ENCODE measurements at places on chromosomes 1 and 21.

- DNase-seq, result no peak
Measured at GRCh38 chr1:201405484-201405831, 6.3 kb upstream of the LAD1 start.

DNA sequence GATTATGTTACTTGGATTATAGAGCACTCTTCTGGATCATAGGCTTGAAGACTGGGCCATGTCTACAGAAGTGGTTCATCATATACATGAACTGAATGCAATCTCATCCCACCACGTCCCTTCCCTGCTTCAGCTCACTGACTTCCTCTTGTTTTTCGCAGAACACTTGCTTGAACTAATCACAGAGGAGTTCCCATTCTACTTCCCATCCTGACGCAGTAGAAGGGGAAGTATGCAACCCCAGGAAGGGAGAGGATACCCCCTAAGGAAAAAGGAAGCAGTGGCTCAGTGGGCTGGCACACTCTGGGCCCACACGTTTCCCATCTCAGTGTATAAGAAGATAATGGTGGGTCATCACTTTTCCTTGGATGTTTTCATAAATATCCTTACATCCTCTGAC is 36.2 kb downstream of the CASQ2 start:
- no peak for DNase-seq

- no peak for DNase-seq
Measured at GRCh38 chr1:200892546-200892945, 2.2 kb upstream of the INAVA start.

DNA sequence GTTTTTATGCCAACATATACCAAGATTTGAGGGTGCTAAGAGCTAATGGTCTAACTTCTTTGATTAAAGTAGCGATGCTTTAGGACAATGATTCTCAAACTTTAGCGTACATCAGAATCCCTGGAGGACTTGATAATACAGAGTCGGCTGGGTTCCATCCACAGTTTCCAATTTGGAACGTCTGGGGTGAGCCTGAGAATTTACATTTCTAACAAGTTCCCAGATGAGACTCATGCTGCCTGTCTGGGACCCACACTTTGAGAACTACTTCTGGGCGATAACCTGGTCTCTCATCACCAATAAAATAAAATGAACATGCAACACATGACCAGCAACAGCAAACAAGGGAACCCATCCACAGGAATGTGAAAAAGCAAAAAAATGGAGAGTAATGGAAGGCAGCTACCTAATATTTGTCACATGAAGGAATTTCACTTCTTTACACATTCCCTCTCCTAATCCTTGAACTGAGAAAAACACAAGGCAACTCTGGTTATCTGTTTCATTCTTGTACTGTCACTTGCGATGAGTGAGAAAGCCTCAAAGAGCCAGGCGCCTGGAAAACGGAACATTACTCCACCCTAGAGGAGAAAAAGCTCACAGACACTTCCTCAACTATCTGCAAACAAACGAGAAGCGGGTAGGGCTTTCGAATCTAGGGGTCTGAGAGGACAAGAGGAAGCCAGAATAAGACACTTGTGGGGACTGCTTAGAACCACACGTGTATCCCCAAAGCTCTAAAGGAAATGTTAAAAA is 14.0 kb downstream of the HSF2BP start:
- DNase-seq, result no peak

DNA sequence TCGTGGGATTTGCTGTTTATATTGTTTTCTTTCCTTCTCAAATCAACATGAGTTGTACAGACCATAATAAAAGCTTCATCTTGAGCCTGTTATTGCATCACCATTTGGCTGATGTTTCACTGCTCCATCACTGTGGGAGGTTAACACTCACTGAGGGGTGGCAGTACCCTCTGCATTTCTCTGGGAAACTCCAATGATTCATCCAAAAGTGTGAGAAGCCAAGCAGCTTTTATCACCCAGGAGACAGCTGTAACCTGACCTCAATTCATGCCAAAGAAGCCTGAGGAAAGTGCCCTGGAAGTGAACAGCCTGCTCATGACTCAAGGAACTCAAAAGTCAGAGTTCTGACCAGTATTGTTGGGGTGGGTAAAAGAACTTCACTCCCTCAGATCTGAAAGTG is 84.1 kb downstream of the GPR88 start:
- DNase-seq, result no peak

GRCh38 chr1:154568157-154568815 is 708 bp downstream of the CHRNB2 start:
- no peak for DNase-seq

DNA sequence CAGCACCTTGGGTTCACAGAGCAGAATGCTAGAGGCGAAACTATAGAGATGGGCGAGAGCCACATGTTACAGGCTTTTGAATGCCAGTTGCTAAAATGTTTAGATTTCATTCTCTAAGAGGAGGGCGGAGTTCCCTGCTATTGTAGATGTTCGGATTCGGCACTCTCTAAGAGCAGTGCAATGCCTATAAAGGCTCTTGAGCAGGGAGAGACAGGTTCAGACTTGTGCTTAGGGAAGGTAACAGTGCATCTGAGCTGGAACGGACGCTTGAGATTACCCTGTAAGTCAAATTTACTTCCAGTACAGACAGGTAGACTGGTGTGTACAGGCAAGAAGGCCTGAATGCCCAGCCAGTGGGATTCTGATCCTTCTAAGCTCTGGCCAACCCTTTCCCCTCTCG is 15.3 kb downstream of the LURAP1 start:
- DNase-seq, result no peak

- no peak for DNase-seq
Measured at GRCh38 chr1:183871142-183871541, 66.2 kb downstream of the RGL1 start.

DNA sequence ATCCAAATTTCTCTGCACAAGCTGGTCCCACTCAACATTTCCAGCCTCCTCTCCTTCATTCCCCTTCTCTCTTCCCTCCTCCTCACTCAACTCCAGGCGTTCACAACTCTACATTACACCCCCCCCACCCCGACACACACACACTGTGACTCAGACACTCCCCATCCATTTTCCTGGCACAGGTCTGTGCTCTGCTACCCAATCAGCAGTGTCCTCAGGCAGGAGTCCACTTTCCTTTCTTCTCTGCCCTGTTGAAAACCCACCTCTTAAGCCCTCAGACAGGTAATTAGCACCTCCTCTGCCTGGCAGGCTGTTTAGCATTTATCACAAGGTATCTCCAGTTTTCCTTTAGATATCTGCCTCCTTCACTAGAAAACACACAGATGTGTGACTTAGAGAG is 8.8 kb upstream of the LMX1A start:
- DNase-seq, result no peak

DNA sequence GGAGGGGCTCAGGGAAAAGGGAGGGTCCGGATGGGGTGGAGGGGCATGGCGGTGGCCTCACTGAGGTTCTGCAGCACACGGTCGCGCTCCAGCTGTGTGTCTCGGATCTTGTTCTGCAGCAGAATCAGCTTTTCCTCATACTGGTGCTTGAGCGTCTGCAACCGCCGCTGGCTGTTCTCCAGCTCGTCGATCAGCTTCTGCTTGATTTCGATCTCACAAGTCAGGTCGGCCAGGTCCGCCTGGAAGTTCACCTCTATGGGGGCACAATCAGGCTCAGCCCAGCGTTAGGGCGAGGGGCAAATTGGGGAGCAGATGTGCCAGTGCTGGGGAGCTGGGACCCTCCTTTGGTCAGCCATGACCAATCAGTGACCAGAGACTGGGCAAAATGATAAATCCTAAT is 25.2 kb downstream of the KIF21B start:
- no peak for DNase-seq

DNA sequence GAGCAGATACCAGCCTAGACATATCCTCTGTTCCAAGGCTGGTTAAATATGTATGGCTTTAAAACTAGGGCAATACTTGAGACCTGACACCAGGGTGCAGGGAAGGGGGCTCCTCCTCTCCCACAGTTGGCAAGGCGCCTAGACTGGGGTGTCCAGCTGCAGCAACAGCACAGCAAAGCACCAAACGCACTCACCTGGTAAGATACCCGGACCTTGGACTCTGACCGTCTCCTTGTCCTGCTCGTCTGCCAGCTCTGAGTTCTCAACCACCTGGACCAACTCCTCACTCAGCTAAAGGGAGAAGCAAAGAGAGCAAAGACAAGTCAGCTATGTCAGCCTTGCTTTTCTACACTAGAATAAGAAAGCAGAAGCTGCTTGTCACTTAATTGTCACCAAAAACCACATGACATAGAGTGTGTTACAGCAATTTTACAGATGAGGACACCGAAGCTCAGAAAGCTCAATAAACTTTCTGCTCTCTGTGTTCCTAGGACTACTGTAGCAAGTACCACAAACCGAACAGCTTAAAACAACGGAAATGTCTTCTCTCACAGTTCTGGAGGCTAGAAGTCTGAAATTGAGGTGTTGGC is 4.4 kb downstream of the PACC1 start:
- DNase-seq, result no peak

DNA sequence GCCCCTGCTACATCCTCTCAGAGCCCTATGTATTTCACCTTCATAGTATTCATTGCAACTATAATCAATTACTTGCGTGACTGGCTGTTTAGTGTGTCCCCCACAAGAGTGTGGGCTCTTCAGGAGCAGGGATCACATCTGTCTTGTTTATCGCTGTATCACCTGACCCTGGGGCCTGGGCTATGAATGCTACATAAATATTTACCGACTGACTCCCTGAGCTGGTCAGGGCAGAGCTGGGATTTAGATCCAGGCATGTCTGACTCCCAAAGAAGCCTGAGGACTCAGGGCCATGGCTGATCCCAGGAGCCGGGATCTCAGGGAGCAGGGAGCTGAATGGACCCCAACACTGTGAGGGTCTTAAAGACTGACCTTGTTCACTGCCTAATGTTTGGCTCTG is 49.7 kb downstream of the AHDC1 start:
- no peak for DNase-seq

DNA sequence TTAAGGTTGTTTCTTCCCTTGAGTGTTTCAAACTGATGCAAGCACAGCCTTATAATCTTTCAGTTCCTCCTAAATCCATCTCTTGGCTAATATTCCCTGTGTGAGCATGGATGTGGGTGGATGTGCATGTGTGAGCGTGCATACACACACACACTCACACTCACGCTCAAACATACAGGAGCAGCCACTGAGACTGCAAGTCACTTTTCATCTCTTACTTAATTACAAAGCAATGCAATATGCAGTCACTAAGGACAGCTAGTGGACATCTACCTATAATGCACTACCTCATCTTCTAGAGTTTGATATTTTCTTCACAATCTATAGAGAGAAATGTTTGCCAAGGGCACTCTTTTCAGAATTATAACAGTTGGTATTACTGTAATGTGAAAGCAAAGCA is 1.4 kb downstream of the ESRRG start:
- no peak for DNase-seq

DNA sequence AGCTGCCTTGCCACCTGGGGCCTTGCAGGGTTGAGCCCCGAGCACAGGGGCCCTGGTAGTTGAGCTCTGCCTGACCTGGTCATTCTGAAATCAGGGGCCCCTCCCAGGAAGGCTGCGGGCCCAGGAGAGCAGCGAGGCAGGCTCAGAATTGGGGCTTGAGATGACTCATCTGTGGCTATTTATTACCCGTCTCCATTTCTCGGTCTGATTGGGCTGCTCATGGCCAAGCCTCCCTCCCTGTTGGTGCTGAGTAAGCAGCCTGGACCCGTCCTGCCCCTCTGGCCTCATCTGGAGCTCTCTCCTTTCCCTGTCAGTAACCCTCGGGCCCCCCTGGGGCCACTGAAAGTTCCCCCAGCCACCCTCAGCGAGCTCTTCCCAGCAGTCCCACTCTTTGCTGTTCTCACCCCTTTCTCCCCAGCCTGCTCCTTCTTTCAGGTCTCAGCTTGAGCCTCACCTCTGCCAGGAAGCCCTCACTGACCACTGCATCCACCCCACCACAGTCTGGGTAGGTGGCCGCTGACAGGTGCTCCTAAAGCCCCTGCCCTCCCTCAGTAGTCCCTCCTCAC is 11.0 kb upstream of the TNFRSF8 start:
- DNase-seq, result no peak

DNA sequence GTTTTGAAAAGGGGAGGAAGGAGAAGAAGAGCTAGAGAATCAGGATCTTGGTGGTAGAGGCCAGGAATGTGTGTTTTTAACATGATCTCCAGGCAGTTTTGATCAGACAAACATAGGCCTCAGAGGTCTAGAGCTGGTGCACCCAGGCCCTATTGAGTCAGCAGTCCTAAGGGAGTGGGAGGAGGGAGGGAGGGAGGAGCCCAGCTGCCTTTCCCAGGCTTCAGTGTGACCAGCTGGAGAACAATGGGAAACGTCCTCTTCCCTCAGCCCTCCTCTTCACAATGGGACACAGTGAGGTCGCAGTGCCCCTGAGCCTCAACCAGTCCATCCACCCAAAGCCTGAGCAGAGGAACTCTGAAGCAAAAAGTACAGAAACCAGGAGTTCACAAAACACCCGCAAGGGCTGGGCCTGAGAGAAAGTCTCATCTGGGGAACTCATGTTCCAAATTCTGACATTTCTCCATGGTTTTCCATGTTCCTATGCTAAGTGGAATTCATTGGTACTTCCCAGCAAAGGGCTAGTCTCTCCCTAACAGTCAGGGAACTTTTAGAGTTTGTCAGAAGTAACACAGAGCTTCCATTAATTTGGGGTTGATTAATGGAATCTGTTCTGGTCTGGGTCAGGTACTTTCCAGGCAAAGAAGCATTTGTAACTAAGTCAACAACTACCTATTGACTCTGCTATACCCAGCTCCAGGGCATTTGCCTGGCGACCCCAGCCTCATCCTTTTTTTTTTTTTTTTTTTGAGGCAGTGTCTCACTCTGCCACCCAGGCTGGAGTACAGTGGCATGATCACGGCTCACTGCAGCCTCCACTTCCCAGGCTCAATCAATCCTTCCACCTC is 37.5 kb downstream of the ELAPOR1 start:
- DNase-seq, result no peak

DNA sequence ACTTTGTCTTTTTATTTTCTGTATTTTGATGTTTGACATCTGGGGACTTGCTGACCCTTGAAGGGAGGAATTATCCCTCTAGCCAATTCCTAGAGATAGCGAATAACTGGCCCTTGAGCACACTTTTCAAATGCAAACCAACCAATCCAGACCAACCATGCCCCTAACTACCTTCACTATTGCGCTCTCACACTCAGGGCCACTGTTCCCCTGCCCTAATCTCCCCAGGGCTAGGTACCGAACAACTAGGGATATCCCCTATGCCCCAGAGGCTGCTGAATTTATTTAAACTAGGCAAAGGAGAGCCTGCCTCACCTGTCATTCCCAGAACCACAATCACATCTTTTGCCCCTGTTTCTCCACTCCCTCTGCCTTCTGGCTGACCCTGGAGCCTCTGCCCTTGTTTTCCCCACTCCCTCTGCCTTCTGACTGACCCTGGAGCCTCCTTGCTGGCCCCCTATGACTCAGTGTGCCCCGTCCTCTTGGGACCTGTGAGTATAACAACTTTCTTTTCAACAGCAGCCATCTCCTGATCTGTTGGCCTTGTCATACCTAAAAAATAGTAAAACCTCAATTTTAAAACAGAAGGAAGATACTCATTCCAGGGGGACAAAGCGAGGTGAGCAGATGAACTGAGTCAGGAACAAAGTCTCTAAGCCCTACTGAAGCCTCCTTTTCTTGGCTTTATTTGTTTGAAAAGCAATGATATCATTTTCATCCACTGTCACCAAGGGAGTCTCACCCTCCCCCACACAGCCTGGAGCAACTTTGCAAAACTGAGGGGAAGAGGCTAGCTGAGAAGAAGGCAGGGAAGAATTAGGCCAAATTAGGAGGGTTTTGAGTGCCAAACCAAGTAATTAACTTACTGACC is 115.5 kb downstream of the NMNAT2 start:
- DNase-seq, result no peak
